ENCODE measurements at places on chromosomes 7 and 10.
A peak's percentile ranks its signal among the peaks of the same experiment; 100 is the strongest.

GRCh38 chr7:142760071-142760642 lies 10.6 kb upstream of the PRSS2 start:
- DNase-seq: no peak

- no peak for DNase-seq
These were observed 7.6 kb upstream of the HERPUD2 start for GRCh38 chr7:35702541-35702940.

DNA sequence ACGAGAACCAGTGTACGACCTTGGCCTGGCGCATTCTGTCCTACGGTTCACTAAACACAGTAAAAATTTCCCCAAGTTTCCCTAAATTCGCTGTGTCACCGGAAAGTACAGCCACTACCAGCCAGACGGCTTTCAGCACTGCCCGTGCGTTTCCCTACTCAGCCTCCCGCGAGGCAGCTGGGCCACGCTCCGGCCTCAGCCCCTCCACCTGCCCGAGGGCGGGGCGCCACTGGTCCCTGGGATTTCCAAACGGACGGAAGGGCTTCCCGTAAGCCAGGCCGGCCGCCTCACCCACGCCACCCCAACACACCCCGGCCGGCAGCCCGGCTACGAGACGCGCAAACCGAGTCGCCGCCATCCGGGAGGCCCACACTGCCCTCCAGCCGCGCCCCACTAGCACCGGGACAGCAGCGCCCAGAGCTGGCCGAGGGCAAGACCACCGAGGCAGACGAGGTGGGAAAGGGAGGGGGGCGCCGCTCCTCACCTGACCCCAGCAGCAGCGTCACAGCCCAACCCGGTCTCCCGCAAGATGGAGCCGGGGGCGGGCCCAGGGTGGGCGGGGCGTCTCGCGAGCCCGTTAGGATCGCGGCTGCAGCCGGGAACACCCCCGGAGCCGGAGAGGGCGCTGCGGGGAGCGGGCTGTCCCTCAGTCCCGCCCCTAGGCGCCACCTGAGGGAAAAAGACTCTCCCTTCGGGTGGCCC lies at the start of gene ANXA7:
Gene ANXA7 (minus strand): TSS at position 531 of the 702 bp plus-strand sequence. CDS start 13,202 bp downstream, outside the sequence.
- peak; percentile 61 for DNase-seq

GRCh38 chr7:66181329-66181728 lies 23.8 kb upstream of the TPST1 start:
- no peak for DNase-seq

- no peak for DNase-seq
These were observed 388.2 kb upstream of the TEX47 start for GRCh38 chr7:89183712-89184111.

DNA sequence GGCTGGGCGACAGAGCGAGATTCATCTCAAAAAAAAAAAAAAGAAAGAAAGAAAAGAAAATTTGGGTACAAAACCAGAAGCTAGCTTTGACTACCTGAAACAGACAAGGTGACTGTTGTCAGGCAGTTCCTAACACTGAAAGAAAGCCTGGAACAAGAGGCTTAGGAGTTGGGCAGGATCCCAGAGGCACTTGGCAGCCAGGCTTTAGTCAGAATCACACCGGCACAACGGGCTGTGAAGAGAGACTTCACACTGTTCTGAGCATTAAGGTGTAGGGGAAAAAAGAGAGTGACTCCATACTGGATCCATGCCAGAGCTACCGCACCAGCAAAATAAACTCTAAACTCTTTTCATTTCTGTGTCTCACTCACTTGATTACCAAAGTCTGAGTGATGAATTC lies 130.8 kb downstream of the ZNF467 start:
- peak; percentile 81 for DNase-seq

DNA sequence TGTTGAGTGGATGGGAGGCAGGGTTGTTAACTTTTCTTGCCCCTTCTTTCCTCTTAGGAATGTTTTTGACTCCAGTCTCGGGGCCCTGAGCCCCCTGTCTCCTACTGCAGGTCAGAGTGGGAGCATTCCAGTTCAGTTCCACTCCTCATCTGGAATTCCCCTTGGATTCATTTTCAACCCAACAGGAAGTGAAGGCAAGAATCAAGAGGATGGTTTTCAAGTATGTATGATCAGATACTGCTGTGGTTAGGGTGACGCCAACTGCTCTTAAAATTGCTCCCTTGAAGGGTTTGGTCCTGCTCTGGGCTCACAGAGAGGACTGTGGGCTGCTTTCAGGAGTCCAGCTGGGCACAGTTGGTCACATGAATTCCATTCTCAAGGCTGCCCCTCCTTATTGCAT lies 22.0 kb downstream of the VWA2 start:
- DNase-seq: no peak

DNA sequence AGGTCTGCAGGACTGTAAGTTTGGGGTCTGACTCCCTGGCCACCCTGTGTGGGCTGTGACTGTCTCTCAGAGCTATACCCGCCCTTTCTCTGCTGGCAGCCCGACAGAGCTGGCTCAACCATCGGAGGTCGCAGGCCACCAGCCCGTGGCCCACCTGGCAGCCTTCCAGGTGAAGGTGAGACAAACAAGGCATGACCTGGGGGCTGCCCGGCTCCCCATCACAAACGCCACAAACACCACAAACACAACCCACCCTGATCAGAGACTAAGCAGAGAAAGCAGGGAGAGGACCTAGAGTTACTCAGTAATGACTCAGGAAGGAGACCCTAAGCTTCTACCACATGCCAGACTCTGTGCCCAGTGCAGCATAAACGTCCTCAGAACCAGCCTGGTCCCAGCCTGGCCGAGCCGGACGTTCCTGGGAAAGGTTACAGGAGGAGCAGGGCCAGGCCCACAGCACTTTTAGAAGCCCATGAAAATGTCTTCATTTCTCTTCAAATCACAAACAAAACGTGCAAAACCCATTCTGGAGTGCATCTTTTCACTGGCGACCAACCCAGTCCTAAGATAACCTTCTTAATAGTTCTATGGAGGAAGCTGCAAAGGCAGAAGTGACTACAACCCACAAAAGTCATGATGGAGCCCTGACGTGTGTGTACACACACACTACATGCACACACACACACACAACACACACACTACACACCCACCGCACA lies 66.8 kb downstream of the MKI67 start:
- no peak for DNase-seq

DNA sequence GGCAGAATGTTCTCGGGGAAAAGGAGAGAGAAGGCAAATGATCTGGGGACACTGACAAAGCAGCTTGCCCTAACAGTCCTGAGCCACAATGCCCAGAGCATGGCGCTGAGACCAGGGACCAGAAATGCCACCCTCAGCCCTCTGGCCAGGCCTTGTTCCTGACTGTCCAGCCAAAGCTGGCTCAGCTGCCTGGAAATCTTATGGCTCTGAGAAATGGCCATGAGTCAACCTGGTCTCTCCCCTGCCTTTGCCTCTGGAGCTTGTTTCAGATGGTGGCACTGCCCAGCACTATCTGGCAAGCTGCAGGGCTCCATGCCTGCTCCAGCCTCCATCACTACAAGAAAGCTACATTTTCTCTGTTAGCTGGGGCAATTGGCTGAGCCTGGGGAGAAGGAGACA lies 90.5 kb upstream of the PLXNA4 start:
- DNase-seq: no peak

- no peak for DNase-seq
These were observed 124.7 kb downstream of the ARID5B start for GRCh38 chr10:62025901-62026879.

DNA sequence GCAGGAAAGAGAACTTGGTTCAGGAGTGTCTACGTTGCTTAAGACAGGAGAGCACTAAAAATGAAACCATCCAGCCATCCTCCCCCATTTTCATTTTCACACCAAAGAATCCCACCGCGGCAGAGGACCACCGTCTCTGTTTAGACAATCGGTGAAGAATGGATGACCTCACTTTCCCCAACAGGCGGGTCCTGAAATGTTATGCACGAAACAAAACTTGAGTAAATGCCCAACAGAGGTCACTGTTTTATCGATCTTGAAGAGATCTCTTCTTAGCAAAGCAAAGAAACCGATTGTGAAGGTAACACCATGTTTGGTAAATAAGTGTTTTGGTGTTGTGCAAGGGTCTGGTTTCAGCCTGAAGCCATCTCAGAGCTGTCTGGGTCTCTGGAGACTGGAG lies 1.4 kb upstream of the IL6 start:
- DNase-seq: peak; percentile 26

DNA sequence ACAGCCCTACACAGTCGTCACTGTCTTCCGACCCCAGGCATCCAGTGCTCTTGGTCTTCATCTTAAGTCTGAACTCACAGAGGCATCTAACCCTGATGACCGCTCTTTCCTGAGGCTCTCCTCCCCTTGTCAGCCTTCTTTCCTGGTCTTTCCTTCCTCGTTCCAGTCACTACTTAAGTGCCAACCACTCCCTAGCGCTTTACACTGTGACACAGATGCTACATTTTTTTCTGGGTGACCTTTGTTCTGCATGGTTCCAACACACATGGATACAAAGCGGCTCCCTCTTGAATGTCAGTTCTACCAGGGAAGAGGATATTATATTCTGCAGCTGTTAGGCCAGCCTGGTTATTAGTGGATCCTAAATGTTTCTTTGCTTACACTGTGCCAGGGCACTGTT lies 12.7 kb downstream of the YWHAG start:
- no peak for DNase-seq

DNA sequence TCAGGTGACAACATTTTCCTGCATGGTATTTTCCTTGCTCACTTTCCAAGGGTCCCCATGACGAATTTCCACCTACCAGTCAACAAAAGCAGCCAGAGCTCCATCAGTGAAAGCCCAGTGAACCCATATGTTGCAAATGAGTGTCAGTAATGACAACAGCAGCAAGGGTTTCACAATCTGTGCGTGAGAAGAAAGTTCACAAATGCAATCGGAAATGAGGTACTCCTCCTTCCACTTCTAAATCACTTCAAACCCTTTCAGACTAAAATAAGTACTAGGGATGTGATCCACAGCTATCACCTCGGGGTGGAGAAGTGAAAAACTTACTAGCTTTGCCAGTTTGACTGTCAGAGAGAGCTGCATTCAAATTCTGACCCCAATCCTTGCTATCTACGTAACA lies 55.6 kb upstream of the BET1 start:
- no peak for DNase-seq

GRCh38 chr7:92769394-92769699 lies 67.0 kb downstream of the CDK6 start:
- DNase-seq: no peak

- no peak for DNase-seq
These were observed 1.4 kb downstream of the HPSE2 start for GRCh38 chr10:99234041-99234790.

DNA sequence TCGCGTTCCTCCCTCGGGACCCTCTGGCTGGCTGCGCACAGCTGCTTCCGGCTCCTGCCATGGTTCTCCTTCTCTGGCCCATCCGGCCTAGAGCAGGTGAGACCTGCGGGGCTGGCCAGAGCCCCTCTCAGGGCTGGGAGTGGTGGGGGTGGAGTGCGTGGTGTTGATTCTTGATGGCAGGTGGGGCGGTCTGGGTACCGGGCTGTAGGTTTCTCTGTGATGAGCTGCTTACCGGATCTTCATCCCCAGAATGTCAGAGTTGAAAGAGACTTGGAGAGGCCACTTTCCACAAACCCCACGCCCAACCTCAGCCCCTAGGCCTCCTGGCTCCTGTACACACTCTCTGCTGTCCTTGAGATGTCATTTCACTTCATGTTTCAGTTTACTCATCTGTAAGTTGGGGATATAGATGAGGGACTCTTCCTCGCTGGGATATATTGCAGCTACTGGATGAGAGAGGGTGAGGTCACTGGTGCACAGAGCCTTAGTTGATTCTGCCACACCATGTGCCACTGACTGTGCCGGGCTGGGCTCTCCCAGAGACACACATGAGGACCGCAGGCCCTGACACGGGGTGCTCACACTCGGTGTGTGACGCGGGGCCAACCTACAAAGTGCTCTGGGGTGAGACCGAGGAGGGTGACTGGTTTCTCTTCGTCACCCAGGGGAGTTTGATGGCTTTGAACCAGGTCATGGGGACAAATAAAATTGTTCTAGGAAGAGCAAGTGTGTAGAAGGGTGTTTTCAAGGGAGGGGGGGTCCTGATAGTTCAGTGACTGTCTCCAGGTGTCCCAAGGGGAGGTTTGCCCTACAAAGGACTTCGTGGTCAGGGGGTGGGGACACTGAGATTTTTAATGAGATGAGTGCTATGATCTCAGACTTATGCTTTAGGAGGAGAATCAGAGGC lies 29.5 kb downstream of the ZNF775 start:
- no peak for DNase-seq

DNA sequence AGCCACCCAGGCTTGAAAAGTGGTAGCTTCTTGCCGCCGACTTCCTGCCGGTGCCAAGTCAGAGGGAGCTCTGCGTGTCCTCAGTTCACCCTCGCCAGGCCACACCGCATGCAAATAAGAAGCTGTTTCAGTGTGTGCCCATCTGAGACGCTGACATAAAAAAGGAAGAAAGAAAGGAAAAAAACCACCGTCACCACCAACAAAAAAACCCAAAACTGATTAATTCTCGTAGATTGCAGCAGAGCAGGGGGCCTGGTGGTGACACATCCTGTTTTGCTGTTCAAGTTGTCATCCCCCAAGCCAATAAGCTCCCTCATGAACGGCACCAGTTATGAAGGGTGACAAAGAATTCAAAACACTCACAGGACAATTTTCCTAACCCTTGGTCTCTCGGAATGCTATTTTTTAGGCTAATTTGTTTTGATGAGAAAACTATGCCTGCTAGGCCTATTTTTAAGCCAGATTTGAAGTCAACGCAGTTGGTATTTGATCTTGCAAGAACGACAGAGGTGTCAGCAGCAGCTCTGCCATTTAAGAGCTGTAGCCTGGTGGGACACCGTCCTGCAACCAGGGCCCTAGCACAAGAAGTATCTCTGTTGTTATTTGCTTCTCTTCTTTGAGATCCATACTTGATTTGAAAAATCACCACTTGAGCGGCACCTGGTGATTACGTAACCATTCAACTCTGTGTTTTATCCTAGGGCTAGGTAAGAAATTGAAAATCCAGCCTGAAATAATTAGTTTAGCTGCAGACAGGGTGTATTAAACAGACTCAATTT lies 145.6 kb downstream of the PFKFB3 start:
- DNase-seq: no peak

- DNase-seq: no peak
These were observed 18.0 kb upstream of the DIP2C start for GRCh38 chr10:707456-707855.

DNA sequence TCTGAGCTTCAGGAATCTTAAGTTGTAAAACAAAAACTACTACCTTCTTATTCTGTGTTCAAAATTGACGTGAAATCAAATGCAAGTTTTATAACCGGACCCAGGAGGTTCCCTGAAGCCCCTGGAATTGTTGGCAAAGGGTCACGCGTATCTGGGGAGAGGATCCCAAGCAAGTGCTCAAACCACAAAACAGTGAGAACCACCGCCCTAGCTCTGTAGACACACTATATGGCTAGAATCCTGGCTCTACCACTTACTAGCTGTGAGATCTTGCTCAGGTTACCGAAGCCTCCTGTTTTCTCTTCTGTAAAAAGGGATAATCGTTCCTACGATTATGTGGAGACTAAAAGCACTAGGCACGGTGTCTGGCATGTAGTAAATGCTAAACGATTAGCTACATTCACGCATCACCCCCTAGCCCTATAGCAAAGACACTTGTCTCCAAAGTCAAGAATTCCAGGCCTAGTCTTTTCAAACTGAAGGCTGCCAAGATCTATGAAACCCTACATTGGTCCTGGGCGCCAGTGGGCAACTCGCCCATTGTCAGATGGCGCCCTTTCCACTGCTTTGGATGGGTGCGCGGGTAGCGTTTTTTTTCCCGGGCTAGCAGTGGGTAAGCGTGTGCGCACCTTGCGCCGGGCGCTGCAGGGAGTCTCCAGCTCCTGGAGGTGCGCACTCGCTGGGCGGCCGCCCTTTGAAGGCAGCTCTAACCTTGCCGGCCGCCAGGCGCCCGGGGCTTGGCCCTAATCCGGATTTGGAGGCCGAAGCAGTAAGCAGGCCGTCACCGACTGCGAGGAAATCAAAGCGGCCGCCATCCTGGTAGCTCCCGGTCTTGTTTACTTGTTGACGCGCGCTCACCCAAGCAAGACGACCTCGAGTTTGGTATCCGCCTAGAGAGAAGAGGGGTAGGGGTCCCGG lies 11.6 kb upstream of the NKX2-3 start:
- no peak for DNase-seq

Measured in NCI-H1694 treated with DMSO at 0.1 percent for 48 hours (cell line).